ENCODE measurements at places on chromosomes 5 and 9.

- no peak for DNase-seq
Observed at GRCh38 chr9:110040788-110041187, 167.2 kb downstream of the C9orf152 start.

DNA sequence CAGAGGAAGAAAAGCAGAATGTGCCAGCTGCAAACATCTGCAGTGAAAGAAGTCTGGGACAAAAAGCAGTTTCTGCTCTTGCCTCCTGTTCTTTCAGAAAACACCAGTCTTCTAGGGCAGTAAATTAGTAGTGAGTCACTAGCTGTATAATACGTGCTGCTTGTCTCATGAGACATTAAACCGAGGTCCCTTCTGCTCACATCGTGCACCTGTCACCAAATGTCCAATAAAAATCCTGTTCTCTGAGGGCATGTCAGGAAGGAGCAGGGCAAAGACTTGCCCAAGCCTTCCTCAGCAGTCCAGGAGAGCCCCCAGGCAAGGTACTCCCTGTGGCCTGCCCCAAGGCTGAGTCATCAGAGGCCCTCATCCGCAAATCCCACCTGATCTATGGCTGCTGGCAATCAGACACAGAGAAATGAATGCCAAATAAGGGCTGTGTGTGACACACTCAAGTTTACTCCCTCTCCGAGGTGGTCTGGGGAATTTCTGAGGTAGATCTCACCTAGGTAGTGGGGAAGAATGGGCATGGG, 255.3 kb upstream of the SMARCA2 start:
- no peak for DNase-seq

DNA sequence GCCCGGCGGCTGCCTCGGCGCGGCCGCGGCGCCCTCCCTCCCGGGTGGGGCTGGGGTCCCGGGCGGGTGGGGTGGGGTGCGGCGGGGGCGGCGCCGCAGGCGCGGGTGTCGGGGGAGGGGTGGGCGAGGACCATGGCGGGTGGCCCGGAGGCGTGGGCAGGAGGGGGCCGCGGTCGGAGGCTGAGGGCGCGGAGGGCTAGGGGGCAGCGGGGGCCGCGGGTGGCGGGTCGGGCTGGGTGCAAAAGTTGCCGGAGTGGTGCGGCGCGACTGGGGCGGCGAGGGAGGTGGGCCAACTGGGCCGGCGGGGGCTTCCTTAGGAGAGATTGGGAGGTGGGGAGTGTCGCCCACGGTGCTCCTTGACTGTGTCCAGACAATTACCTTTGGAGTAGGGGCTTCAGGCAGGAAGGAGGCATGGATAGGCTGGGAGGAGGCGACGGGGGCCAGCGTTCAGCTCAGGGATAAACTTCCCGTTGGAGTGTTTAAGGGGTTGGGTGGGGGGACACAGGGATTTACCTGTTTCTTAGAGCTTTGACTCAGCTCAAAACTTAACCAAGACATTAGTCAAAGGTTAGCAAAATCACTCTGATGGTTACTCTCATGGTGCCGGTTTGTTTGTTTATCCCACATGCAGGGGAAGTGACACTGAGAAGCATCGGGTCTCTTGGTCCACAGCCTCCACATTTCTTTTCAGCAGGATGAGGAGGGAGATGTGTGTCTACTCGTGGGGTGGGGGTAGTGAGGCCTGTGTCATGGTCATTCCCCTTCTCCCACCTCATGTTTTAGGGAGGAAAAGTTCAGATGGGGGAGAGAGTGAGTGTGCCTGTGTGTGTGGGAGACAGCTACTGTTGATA, 859 bp downstream of the CSNK1G3 start:
- DNase-seq = peak; percentile 48

DNA sequence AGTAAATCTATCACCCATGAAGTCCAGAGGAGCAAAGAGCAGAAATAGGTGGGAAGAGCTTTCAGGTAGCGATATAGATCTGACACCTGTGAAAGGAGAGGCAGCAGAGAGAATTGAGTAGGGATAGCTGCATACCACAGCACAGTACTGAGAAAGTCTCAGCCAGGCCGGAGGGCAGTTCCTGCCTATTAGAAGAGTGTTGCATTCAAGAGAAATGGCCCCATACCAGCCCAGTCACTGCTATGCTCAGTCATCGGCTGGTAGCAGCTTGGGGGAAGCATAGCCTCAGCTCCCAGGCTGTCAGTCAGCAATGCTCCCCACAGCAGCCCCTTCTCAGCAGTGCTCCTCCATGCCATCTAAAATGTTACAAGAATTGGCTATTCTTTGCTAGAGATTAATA, 285.1 kb upstream of the CDH6 start:
- no peak for DNase-seq

DNA sequence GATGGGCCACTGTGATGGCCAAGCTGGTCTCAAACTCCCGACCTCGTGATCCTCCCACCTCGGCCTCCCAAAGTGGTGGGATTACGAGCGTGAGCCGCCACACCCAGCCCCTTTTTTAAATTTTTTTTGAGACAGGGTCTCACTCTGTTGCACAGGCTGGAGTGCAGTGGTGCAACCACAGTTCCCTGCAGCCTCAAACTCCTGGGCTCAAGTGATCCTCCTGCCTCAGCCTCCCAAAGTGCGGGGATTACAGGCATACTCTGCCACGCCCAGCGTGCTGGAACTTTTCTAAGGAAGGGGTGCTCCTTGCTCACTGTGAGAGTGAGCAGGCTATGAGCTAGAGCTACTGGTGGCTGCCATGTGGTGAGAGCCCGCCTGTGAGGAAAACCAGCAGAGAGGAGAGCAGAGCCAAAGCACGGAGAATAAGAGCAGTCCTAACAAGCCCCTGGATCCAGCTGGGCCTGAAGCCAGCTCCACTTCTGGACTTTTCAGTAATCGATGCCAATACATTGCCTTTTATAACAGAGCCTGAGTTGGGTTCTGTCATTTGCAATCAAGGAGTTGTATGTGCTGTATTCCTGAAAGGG, 75.5 kb upstream of the UNC5A start:
- DNase-seq = no peak

DNA sequence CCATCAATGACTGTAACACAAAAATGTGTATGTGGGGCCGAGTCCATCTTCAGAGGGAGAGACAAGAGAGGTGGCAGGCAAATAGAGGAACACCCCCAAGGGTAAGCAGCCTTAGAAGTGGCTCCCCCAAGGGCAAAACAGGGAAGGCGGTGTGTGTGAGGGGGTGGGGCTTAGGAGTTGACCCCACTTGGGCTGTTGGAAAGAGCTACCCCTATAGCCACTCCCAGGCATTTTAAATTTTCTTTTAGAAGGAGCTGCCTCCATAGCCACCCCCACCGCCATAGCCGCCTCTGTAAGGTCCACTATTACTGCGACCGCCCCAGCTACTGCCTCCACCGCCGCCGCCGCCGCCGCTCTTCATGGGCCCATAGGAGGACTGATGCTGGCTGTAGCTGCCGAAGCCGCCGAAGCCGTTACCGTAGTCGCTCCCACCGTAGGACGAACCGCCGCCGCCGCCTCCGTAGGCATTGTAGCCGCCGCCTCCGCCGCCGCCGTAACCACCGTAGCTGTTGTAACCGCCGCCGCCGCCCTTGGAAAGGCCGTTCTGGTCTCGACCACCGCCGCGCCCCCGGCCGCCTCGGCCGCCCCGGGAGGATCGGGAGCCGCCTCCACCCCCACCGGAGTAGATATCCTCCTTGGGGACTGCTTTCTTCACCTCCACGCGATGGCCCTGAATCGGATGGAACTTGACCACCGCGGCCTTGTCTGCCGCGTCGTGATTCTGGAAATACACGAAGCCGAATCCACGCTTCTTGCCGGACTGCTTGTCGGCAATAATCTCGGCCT, 1.1 kb downstream of the HNRNPA0 start:
- peak; percentile 46 for DNase-seq

DNA sequence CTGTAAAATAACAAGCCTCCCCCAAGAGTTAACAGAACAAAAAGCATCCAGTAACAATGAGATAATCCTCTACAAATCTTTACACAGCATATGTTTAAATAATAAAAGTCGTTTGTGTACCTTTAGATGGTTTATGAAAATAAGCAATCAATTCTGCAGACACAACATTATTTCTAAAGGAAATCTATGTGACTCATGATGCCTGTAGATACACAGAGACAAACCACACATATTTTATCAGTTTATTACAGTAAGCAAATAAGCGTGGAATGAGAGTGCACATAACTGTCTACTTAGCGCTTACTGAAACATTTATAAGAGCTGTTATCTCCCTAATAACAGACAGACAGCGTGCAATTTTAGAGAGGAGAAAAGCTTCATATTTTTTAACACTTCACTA, 243.6 kb downstream of the AP3B1 start:
- DNase-seq = no peak

DNA sequence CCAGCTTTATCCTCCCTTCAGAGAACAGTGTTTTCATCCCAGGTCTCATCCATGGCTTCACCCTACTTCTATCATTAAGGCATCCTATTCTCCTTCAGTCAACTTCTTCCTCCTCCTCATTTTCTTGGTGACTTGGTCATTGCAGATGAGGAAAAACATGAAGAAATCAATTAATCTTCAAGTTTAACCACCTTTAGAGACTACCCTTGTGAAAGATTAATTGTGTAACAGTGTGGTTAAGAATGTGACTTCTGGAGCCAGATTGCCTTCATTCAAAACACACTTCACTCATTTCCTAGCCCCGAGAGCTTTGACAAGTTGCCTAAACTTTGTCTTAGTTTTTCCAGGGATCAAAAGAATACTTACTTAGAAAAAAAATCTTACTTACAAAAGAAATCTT, 110.0 kb downstream of the STK32A start:
- no peak for DNase-seq

DNA sequence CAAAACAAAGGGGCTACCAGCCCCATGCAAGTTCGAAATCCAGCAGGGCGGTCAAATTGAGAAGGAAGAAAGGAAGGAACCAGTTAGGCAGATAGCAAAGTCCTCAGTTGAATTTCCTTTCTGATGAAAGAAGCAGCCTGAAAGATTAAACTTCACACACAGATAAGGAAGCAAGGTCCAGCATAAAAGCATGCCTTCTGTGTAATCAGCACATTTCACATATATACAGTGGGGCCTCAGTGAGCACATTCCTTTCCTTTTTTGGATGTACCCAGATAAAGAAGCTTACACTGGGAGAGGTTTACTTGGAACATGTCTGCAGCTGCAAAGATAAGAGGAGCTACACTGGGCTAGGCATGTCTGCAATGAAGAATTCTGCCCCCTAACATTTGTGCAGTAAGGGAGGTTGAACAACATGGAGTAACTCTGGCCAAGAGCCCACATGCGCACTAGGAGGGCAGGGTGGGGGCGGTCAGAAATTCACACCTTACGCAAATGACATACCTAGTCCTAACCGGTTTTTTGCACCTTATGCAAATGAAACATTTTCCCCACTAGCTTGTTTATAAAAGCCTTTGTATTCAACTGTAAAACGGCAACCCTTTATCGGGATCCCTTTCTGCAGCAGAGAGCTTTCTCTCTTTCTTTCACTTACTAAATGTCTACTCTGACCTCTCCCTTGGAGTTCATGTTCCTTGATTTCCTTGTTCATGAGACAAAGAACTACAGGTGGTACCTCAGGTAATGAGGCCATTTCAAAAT, 149.7 kb upstream of the FBXL17 start:
- no peak for DNase-seq

GRCh38 chr5:144275329-144275728, 104.7 kb downstream of the KCTD16 start:
- no peak for DNase-seq

DNA sequence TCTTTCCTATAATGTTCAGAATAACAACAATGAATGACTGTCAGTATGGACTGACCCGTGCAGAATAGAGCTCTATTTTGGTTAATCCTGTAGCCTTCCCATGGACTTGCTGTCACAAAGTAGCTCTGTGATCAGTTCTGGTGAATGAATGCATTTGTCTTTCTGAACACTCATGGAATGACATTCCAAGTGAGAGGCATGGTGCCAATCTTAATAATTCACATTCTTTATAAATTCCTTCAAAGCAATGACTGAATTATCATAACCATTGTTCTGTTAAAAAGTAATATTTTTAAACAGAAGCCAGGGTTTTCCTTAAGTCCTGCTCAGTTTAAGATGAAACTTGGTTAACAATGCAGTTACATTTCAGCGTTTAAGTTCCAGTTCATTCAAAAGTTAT, 360.5 kb downstream of the ICE1 start:
- no peak for DNase-seq

DNA sequence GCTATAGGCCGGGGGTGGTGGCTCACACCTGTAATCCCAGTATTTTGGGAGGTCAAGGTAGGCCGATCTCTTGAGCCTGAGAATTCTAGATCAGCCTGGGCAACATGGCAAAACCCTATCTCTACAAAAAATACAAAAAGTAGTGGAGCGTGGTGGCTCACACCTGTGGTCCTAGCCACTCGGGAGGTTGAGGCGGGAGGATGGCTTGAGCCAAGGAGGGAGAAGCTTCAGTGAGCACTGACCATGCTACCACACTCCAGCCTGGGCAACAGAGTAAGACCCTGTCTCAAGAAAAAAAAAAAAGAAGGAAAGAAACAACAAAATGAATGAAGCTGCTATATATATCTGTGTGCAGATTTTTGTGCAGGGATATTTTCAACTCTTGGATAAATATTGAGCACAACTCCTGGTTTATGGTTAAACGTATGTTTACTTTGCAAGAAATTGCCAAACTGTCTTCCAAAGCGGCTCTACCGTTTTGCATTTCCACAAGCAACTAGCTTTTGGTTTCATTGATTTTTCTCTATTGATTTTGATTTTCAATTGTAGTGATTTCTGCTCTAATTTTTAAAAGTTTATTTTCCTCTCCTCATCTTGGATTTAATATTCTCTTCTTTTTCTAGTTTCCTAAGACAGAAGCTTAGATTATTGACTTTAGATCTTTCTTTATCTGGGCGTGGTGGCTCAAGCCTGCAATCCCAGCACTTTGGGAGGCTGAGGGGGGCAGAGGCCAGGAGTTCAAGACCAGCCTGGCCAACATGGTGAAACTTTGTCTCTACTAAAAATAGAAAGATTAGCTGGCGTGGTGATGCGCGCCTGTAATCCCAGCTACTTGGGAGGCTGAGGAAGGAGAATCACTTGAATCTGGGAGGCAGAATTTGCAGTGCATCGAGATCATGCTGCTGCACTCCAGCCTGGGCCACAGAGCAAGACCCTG, 49.2 kb downstream of the SPIN1 start:
- no peak for DNase-seq

DNA sequence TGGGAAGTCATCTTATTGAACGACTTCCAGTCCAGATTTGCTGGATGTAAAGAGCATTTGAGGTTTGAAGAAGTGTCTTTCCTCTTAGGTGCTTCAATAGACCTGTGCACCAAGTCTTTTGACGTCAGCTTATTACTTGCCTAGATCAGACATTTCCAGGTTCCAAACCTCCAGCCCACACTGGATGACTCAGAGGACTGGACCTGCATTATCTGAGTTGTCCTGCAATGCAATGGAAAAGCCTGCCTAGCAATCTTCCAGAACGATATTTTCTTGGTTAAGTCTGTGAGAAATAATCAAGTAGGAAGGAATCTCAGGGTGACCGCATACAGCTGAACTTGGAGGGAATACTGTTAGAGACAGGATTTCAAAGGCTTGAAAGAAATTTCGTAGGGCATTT, 147.2 kb upstream of the MOCS2 start:
- DNase-seq = no peak

GRCh38 chr9:128149001-128149701, at the start of gene LCN2:
LCN2 (plus strand) TSS chr9:128149453; CDS start chr9:128149526, 73 bp downstream.
- no peak for DNase-seq

DNA sequence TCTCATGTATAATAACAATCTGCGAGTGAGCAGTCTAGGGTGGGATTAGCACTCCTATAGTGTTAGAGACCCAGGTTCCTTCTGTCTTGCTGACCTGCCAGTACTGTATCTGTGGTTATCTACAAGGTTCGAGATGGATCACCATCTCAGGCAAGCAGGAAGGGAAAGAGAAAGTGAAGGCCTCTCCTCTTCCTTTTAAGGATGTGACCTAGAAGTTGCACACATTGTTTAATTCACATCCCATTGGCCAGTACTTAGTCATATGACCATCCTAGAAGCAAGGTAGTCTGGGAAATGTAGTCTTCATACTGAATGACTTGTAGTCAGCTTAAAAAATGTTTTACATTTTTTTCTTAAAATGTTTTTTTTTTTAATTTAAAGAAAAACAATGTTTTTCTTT, 168.6 kb downstream of the CARTPT start:
- DNase-seq = no peak
